Activated CD4-positive, alpha-beta T cell treated with anti-CD3 and anti-CD28 coated beads, Interleukin-2, amount 50 U/mL, for 16 hours (primary cell): ENCODE measurements at places on chromosomes 13 and 19.

DNA sequence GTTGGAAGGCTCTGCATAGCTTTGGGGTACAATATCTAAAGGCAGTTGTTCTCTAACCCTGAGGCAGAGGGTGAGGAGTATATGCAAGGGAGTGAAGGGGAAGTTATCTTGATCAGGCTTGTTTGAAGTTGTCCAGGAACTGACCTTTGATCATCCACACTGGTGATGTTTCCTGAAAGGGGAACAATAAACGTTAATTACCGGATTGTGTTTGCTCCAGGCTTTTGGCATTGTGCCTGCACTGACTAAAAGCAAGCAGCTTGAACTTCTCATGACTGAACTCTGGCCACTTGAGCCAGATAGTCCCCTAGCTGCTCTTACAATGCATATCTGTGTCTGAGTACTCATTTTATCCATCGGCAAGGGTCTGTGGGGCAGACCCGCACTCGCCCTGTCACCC, 27.0 kb upstream of the ZNF726 start:
- no peak for DNase-seq

DNA sequence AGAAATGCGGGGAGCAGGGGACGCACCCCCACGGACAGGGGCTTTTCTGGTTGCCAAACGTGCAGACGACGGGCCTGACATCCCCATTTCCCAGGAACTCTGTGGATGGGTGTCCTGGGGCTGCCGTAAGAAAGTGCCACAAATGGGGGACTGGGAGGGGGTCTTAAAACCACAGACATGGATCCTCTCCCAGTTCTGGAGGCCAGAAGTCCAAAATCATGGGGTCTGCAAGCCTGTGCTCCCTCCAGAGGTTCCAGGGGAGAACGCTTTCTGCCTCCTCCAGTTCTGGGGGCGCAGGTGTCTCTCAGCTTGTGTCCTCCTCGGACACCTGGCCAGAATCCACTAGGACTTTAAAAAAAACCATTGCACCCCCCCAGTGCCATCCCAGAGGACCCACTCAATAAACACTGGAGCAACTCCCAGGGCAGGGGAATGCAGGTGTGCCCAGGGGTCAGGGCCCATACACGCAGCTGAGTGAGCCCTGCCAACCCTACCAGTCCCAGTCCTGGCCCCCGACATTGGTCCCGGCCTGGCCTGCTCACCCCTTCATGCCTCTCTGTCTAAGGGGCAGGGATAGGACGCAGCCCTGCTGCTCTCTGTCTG, 103.9 kb downstream of the GADD45B start:
- DNase-seq: no peak

DNA sequence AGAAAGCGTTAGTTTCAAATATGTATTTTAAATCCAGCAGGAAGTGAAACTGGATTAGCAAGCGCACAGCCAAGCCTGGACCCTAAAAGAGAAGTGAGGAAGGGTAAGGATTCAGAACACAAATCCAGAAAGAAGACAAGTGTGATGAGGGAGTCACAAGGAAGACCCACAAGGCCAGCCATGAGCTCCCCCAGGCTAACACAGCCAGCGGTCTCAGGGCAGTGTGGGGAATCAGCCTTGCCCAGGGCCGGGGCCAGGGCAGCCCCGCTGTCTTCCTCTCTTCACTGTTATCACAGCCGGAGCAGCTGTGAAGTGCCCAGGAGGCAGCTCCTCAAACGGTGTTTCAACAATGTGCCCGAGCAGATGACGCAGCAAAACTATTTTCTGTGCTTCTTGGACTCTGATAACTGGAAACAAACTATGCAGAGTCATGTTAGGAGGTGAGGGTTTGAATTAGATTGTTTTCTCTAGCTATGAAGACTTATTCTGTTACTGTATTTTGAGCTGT, 12.2 kb upstream of the CDC16 start:
- DNase-seq: no peak

- no peak for DNase-seq
Measured at GRCh38 chr13:39781381-39781780, 125.9 kb downstream of the COG6 start.

DNA sequence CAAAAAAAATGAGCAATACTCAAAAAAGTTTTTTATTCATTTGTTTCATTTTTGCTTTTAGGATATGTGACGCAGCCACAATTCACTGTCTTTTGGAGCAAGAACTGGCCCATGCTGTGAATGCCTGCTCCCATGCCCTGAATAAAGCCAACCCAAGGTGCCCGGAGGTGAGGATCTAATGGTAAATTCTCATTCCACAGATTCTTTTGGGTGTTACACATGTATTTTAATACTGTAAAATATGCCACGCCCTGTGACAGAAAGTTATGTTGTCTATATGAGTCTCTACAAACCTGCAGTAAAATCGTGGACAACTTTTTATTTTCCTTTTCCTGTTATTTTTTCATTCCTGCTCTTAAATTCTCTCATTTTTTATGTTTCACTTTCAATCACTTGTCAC, 57.5 kb upstream of the AKAP11 start:
- no peak for DNase-seq
